ENCODE measurements at places on chromosomes 3 and 15.
A peak's percentile ranks its signal among the peaks of the same experiment; 100 is the strongest.

DNA sequence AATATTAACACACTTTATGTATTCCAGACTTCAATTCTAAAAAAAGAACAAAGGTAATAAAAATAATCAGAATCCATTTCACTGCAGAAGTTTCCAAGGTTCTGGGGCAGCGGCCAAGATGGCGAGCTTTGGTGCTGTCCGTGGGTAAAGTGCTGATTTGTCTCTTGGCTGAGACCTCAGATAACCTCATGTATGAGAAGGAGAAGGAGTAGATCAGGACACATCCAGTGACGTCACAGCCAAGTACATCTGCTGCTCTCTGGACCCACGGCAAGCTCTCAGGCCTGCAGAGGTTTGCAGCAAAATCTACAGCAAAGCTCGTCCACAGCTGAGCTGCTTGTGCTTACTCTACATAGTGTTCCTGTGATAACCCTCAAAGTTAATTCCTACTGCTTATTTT is 165.7 kb downstream of the MAGI1 start:
- no peak for DNase-seq

DNA sequence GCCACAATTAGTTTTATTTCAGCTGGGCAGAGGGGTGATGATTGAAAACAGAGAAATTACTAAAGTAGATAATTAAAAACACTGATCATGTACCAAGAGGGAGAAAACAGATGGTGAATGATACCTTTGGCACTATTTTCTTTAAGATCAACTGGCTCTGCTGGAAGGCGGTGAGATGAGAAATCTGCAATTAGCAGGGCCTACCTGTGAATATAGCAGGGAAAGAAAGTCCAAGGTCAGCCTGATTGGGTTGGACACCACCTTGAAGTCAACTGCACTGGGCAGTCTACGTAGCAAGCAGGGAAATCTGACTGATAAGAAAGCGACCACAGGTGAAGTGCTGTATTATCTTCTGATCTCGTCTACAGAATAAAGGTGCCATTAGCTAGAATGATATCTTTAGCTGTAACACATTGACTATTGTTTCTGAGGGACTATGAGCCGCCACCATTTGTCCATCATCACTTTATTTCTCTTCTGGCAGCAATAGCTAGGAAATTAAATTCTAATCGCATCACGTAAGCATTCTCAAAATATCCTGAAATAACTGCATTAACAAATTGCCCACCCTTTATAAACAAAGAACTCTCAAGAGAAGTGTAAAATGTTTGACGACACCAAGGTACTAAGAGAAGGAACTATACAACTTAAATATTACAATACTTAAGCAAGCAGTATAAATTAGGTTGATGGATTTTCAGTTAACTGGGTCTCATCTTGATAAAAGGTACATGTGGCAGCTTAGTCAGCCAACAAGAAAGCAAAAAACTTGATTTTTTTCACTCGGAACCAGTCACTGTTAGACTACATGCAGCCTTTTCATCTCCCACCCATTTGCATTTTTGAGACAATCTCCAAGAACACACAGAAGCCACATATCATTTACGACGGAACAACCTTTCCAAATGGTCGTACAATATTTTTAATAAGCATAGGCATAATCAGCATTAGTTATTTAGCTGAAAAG is 1.3 kb downstream of the NEDD4 start:
- no peak for DNase-seq

GRCh38 chr3:49422379-49423248 is at the start of gene AMT:
Gene AMT, minus strand, starts transcription at chr3:49422473. Its CDS starts 23 bp downstream, at chr3:49422450.
- peak; percentile 50 for DNase-seq

GRCh38 chr3:50210510-50211367 is 5.7 kb downstream of the SLC38A3 start:
- DNase-seq = no peak

GRCh38 chr15:80550908-80551260 is 144.2 kb upstream of the ABHD17C start:
- peak; percentile 72 for DNase-seq
